Dorsolateral prefrontal cortex (tissue), 122 donors: ENCODE measurements at places on chromosomes 4 and X.
A peak's percentile ranks its signal among the peaks of the same experiment; 100 is the strongest.

- DNase-seq: no peak
Observed at GRCh38 chr4:3440979-3441500, 728 bp upstream of the HGFAC start.

GRCh38 chr4:166741742-166742141 is 492.6 kb downstream of the SPOCK3 start:
- no peak for DNase-seq

DNA sequence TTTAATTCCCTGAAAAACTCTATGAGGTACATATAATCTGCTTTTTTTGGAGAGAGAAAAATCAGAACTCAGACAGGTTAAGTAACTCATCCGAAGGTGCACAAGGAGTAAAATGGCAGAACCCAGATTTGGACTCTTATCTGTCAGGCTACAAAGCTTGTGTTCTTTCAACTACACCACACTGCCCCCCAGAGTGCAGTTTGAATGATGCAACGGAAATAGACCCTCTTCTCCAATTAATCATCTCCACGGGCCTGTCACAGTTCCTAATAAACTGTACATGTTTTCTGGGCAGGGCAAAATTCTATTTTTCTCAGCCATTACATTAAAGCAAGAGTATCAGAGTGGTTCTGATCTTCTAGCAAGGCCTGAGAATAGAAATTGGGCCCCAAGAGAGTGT is 35.3 kb upstream of the DCX start:
- DNase-seq: peak; percentile 33

DNA sequence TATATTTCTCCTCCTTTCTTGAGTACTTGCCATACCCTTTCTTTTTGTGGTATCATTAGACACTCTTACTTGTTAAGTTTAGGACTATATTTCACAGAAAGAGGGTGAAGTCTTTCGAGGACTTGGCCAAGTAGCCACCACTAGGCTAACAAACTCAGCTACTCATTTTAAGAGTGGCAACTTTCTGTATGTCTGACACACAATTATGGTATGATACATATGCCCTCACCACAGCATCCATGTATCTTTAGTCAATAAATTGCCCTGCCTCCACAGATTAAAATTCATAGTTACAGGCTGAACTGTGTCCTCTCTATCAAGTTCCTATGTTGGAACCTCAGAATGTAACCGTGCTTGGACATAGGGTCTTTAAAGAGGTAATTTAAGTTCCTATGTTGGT is 23.2 kb downstream of the TAPT1 start:
- no peak for DNase-seq

GRCh38 chr4:36757580-36758311 is 476.3 kb downstream of the DTHD1 start:
- no peak for DNase-seq

DNA sequence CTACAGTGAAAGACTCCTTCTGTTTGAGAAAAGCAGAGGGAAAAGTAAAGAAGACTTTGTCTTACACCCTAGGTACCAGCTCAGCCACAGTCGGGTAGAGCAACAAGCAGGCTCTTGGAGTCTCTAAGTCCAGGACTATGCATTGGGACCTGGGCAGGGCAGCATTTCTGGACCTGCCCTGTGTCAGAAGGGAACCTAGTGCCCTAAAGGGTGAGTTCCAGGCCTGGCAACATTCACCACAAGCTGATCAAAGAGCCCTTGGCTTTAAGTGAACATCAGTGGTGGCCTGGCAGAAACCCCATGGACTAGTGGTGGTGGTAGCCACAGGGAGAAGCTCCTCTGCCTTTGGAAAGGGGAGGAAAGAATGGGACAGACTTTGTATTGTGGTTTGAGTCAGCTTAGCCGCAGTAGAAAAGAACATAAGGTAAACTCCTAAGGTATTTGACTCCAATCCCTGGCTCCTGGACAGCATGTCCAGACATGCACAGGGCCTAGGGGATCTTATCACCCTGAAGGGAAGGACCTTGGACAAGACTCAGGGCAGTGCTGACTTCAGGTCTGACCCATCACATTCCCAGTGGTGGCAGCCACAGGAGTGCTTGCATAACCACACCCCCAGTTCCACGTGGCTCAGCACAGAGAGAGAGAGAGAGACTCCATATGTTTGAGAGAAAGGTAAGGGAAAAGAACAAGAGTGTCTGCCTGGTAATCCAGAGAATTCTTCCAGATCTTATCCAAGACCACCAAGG is 32.6 kb downstream of the CCDC158 start:
- no peak for DNase-seq

DNA sequence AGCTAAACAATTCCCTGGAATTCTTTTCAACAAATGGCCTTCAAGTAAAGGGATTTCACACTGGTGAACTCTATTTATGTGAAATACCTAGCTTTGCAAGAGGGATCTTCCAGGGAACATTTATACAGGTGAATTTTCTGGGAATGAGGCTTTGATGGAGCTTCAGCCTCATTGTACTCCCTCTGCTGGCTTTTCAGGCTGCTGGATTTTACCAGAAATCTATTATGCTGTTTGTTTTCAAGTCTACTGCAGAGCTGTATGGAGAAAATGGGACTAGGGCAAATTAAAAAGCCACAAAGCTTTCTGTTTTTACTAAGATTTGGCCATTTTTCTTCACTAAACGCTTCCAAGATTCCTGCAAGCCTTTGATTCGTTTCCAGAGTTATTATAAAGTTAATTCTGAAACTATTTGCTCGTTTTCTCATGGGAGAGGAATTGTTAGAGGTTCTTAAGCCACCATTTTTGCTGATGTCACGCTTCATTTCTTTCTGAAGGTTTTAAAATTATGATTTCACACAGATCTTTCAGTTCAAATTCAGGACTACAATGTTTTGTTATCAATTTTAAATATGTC is 31.6 kb downstream of the KDM6A start:
- DNase-seq: no peak

DNA sequence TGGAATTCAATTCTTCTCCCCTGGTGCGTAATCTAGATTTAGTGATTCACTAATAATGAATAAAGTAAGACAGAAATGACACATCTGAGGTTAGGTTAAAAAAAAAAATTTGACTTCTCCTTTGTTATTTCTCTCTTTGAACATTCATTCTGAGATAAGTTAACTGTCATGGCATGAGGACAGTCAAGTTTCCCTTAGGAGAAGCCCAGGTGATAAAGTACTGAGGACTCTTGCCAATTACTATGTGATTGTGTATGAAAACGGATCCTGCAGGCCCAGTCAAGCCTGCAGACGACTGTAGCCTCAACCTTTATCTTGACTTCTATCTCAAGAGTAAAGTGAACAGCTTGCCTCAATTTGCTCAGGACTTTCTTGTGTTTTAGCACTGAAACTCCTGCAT is 293.2 kb downstream of the PRR32 start:
- no peak for DNase-seq

- no peak for DNase-seq
Observed at GRCh38 chr4:29046186-29046585, 1674.0 kb upstream of the PCDH7 start.

DNA sequence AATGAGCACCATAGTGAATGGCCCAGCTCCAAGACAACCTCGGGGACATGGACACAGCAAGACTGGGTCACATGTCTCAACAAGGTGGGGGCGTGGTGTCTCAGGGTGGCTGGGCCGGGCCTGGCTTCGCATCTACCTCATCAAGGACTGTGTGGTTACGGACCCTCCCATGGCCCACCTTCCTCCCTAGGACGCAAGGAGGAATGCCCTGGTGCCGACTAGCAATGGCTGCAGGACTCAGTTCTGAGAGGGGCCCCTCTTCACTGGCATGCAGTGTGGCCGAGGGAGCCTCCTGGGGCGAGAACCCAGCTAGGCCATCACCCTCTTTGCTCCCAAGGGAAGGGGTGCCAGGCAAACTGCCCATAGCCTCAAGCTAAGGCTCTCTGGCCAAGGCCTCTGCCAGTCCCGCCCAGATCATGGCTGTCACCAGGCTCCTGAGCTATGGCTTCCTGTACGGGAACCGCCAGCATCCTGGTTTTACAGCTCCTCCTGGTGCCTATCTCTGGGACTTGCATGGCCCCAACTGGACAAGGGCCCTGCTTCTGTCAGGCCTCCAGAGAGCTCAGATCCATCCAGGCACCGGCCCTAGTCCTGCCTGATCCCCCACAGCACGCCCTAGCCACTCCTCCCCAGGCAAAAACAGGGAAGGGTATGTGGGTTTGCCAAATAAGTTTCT is 218.0 kb upstream of the AGTR2 start:
- DNase-seq: peak; percentile 62

DNA sequence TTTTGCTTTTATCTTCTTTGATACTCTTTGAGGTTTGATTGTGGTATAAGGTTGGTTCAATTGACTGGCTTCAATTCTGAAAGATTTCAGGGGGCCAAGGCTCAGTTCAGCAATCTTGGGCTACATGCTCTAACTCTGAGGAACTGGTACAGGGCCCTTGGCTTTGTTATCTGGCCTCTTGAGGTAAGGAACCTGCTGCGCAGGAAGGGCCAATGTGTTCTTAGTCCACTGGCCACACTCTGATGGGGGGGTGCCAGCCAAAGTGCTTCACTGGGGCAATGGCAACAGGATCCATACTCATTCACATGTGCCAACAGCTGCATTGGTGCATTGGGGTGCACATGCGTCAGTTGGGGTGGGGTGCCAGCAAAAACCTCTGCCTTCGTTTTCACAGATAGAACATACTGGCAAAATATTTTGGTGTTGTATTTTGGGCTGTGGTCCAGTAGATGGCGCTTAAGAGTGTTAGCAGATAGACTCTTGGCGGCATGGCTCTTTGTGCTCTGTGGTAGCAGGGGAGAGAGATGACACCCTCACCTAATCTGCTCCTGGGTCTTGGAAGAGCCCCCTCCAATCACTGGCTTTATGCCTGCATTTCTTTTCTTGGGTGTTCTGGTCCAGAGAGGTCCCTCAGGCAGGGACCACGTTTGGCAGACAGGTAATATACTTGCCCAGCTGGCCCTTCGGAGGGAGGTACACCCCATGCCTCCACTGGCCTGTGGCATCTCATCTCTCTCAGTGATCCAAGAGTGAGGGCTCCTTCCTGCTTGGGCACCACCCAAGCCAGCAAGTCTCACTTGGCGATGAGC is 42.9 kb downstream of the NDST3 start:
- DNase-seq: no peak

DNA sequence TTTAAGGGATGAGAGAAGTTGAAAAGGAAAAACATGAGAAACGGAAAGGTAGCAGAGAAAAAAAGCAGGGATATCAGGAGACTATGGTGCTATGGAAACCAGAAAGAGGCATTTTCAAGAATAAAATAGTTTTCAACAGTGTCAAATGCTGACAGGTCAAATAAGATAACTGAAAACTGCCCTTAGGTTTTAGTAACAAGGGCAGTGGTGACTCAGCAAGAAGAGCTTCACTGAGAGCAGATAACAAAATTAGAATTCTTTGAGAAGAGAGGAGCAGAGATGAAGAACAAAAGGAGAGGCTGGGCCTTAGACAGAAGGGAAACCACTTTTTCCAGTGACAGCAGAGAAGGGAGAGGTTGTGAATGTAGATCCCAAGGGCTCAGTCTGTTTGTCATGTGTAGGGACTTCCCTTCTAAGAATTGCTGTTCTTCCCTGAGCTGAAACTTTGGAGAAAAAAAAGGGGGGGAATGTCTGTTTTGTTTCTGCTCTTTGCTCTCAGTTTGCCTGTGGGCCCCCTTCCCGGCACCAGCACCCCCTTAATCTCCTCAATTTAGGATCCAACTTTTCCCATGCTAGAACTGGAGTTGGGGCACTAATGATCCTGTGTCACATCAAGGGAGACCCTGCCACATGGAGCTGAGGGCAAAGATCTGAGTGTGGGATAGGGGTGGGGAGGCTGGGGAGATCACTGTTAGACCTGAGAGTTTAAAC is 26.8 kb upstream of the MAGEA10 start:
- DNase-seq: no peak

DNA sequence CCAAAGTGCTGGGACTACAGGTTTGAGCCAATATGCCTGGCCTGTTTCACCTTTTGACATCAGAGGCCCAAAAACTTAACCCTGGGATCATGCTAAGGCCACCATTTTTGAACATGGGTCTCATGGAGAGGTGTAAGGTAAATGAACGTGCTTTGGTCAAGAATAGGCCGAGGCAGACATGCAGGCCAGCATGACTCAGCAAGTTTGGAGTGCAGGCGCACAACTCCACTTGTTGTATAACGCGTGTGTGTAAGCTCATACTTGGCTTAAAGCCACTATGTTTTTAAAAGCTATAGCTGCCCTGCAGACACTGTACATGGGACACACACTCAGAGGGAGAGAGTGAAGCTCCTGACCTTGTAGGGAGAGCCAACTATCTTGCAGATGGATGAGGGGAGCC is 43.8 kb upstream of the HPSE start:
- no peak for DNase-seq

DNA sequence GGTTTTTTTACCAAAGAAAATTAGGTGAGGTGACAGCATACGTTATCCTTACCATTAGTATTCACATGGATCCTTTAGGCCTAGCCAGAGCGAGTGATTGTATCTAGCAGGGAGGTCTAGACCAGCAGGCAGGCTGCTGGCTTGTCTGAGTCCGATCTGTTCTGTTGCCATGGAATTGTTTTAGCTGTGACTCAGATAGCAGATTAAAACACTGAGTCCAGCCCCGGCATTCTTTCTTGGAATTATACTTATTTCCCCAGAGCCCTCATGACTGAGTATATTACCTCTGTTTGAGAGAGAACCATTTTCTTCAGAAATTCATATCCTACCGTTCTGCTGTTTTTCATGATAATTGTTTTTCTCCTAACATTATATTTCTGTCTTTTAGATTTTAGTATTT is 37.4 kb downstream of the OCRL start:
- DNase-seq: no peak

DNA sequence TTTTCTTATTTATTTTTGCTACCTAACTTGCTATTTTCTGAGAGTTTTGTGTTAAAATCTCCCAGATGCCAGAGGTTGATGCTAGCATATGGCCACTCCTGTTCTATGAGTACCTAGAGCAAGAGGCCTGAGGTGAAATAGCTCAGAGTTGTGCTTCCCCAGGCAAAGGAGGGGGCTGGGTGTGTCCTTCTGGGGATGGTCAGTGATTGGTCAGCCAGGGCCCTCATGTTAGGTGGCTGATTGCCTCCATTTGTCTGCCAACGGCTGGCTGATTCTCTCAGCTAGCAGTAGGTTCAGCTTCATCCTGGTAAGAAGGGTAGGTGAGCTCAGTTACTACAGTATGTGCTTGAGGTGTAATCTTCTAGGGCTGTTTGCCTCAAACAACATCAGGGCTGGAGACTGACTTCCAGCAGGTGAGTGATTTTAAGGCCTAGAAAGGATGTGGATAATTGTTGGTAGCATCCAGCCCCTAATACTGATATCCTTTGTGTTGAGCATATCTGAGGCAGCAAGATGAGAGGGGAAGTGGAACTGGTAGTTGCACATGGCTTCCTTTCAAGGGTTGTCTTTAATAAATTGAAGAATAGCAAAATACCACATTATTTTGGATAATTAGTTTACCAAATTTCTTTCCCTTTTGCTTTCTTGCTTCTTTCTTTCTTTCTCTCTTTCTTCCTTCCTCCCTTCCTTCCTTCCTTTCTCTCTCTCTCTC is 62.5 kb upstream of the RHOH start:
- DNase-seq: no peak

- no peak for DNase-seq
Observed at GRCh38 chrX:71302461-71303213, 1.1 kb downstream of the ITGB1BP2 start.
